ENCODE measurements at places on chromosomes 13 and 19. TPM values are rescaled to one million over a fixed set of nuclear protein-coding genes. Genes with fewer than 3 reads are reported as not detected.

GRCh38 chr19:45402298-45403061 is 2.4 kb downstream of the PPP1R13L start:
- no peak for DNase-seq

- DNase-seq = no peak
These were observed 25.0 kb upstream of the TINCR start for GRCh38 chr19:5592531-5593342.

The FPR1 gene
- 1.2 TPM for polyA plus RNA-seq

DNA sequence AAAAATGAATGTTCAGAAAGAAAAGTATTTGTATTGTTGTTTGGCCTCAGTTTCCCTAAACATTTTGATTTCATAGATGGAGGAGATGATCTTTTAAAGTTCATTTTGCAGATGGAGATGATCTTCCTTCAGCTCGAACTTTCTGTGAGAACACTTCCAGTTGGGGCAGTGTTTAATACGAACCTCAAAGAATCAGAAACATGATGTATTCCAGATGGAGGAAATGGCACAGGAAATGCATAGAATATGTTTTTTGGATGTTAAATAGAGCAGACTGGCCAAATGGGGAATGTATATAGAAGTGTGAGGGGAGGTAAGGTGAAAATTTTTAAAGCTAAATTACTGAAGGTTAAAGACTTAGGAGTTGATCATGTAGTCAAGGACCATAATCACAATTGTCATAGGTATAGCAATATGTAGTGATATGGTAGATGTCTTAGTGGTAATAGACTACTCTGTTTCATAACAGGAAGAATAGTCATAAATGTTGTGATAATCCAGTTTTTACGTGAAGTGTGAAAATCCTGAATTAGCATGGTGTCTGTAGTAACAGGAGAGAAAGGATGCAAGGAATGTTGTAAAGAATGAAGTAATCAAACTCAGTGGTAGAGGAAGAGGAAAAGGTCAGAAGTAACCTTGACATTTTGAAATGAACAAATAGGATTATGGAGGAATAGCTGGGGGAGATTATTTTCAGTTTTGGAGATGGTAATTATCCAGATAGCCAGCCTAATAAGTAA is 5.1 kb downstream of the RAP2A start:
- DNase-seq = no peak

- no peak for DNase-seq
These were observed 314.1 kb downstream of the FOXO1 start for GRCh38 chr13:40352380-40352778.

GRCh38 chr13:23609874-23610576 is 39.8 kb downstream of the TNFRSF19 start:
- no peak for DNase-seq

The SMIM17 gene
- polyA plus RNA-seq = not detected

The CGB3 gene
- polyA plus RNA-seq = not detected

The KLK6 gene
- 0.34 TPM for polyA plus RNA-seq

DNA sequence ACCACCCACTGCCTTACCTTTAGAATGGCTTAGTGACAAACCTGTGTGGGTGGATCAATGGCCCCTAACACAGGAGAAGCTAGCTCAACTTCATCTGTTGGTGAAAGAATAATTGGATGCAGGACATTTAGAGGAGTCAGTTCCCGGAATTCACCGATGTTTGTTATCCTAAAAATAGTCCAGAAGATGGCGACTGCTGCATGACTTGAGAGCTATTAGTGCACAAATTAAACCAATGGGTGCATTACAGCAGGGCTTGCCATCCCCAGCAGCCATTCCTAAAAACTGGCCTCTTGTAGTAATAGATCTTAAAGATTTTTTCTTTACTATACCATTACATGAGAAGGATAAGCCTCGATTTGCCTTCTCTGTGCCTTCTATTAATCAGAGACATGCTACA is 46.8 kb upstream of the ZNF726 start:
- no peak for DNase-seq

DNA sequence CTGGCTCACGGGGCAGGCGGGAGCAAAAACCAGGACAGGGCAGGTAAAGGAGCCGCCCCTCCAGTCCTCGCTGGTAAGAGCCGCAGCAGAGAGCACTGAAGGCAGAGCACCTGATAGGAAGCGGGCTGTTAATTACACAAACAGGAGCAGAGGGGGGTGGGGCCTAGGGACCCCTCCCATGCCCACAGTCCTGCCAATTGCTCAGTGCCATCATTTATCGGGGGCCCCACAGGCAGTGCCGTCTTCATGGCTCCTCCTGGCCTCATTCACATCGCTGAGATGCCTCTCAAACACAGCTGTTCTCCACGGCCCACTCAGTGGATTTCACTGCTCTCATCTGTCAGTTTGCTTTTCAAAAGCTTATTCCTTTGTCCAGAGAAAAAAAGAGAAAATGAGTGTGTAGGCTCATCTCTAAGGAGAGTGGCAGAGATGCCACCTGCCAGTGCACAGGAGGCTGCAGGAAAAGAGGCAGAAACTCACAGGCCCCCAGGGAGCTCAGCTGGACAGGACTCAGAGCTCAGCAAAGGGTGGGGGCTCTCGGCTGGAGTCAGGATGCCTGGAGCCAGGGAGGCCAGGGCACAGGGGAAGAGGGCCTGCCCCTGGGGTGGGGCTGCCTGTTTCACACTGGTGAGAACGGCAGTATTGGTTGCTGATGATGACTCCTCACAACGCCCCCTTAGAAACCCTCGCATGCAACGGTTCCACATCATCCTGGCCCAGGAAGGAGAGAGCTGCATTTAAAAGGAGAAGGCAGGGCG is 174.6 kb downstream of the COL4A1 start:
- DNase-seq = no peak

DNA sequence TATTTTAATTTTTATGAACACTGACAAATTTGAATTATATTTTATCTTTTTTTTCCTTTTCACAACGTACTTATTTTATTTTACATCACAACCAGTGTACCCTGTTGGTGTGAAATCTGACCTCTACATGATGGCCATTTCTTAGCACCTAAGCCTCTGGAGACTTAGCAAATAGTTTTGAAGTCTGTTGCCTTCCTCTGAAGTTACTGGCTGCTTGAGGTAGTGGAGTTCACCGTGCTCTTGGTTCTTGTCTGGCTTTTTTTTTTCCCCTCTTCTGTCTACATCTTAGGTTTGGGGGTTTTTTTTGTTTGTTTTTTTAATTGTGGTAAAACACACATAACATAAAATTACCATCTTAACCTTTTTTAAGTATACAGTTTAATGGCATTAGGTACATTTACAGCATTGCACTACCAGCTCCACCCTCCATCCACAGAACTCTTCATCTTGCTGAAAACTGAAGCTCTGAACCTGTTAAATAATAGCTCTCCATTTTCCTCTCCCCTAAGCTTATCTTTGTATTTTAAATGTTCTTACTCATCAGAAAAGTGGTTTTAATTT is 94.1 kb upstream of the MLNR start:
- DNase-seq = no peak

DNA sequence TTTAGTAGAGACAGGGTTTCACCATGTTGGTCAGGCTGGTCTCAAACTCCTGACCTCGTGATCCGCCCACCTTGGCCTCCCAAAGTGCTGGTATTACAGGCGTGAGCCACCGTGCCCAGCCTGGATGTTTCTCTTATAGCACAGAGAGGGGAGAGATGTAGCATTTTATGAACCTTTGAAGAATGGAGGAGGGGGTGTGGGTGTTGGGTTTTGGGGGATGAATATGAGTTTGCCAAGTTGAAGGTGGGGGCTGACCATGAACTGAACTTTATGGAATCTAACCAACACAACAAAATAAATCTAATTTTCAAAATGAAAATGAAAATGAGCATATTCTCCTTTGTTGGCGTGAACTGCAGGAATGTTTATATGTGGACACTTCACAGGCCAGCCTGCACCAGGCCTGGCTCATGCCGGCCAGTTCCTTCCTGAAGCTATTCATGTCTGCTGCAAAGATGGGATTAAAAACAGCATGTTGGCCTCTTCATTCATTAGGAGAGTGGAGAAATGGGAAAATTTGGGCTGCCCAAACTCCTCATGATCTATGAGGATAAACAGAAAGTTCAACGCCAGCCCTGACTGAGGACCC is 39.5 kb upstream of the HOMER3 start:
- DNase-seq = no peak

GRCh38 chr13:24274452-24275021 is 34.8 kb upstream of the C1QTNF9 start:
- no peak for DNase-seq

The CYP2A6 gene
- polyA plus RNA-seq = not detected

DNA sequence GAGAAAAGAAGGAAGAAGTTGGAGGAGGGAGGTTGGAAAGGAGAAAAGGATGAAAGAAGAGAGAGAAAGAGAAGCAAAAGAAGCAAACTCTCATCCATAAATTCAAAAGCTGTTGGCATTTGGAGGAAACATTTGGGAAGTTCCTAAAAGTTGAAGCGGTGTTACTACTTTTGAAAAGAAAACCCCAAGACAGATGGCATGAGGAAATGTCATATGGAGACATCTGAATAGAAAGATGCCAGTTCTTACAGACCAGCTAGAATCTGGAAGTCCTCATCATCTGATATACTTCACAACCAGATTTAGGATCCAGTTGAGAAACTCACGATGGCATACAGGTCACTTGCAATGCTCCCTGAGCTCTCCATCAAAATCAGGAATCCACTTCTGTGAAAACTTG is 86.9 kb downstream of the RAP2A start:
- no peak for DNase-seq

- DNase-seq = no peak
These were observed 44.1 kb upstream of the ZNF780A start for GRCh38 chr19:40134866-40135265.

DNA sequence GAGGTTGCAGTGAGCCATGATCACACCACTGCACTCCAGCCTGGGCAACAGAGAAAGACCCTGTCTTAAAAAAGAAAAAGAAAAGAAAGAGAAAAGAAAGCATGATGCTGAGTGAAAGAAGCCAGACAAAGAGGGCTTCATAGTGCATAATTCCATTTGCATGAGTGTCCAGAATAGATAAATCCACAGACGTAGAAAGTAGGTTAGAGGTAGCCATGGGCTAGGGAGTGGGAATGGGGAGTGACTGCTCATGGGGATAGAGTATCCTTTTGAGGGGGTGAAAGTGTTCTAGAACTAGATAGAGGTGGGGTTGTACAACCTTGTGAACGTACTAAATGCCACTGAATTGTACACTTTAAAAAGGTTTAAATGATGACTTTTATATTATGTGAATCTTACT is 7.6 kb upstream of the OR1I1 start:
- DNase-seq = no peak

The KLK12 gene
- polyA plus RNA-seq = not detected

DNA sequence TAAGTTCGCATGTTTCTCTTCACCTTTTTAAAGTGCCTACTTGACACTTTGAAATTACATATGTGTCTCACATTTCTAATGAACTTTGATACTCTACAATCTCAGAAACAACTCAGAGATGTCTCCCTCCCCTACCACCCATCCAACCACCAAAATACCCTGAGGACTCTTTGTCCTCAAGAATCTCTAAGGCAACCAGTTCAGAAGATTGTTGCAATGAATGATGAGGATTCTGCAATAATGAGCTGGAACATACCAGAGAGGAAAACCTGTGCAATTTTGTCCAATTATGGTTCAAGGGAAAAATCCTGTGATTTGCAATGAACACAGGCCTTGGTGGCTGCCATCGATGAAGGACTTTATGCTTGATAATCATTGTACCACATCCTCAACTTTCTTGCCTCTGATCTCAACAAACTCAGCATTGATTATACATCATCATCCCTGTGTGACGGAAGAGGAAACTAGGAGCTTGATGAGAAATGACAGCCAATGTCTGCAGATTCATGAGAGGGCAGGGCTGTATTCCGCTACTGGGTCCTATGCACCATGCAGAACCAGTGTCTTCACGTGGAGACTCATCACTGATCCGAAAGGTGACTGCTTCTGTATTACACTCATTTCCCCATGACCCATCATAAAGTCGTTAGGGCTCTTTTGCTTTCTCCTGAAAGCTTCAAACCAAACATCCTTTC is 1.1 kb downstream of the FPR1 start:
- DNase-seq = no peak
